ENCODE measurements at places on chromosomes 13 and 19.

DNA sequence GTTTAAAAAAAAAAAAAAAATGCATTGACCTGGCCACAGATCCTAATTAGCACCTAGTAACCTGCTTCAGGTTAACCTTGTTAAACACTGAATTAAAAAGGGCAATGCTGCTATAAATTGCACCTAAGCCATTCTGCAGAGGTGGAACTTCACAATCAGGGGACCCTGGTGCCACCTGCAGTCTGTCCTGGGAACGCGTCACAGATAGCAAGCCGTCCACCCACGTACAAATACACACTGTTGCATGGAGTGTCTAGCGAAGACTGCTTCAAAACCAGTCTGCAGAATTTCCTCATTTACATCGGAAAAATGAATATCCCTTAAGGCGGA lies 169.3 kb downstream of the COL4A1 start:
- DNase-seq, result no peak

DNA sequence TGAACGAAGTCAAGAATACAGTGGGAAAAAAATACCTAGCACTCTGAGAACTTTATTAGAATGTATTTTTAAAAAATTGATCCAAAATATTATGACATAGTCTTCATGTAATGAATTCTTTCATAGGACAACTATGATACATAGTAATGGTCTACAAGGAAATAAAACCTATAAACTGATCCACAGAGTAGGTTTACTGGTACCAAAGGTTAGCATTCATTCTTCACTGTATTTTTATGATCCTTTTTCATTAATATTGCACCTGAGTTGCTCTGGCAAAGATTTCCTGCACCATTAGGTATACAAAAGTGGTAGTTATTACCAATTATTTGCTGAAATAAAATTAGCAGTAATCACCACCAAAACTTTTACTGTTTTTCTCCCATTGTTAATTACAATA lies 4.2 kb downstream of the NEK3 start:
- DNase-seq, result no peak

DNA sequence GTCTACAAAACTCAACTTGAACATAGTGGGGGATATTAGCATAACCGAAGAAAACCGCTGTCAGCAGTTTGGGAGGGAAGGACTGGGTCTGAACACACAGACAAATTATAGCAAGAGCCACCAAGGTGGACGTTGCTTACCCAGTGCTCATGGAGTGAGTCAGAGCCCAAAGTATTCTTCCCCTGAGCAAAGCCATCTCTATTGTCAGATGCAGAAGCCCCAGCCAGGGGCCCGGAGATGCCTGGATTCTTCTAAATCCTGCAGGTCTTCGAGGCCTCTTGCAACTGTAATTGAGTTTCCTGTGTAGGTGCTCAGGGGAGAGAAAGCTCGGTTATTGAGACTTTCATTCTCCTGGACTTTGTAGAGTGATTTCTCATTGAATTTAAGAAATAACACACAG lies 384.5 kb downstream of the IRS2 start:
- no peak for DNase-seq

GRCh38 chr13:47901441-47901840 lies 99.6 kb downstream of the SUCLA2 start:
- no peak for DNase-seq

DNA sequence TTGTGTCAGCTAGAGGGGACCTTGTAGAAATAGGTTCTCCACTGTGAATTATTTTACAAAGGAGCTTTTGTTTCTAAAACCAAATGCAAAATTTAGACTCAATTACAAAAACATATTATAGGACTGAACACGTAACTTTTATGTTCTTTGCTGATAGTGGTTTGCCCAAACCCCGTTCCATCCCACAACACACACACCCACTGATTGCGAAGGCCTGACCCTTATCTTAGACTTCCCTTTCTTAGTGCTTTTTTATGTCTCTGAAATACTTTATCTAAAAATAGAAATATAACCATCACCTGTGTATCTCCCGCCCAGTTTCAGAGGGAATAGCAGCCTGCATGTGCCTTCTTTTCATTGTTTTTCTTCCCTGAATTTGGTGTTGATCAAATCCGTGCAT lies 13.0 kb downstream of the CCNA1 start:
- DNase-seq, result no peak

DNA sequence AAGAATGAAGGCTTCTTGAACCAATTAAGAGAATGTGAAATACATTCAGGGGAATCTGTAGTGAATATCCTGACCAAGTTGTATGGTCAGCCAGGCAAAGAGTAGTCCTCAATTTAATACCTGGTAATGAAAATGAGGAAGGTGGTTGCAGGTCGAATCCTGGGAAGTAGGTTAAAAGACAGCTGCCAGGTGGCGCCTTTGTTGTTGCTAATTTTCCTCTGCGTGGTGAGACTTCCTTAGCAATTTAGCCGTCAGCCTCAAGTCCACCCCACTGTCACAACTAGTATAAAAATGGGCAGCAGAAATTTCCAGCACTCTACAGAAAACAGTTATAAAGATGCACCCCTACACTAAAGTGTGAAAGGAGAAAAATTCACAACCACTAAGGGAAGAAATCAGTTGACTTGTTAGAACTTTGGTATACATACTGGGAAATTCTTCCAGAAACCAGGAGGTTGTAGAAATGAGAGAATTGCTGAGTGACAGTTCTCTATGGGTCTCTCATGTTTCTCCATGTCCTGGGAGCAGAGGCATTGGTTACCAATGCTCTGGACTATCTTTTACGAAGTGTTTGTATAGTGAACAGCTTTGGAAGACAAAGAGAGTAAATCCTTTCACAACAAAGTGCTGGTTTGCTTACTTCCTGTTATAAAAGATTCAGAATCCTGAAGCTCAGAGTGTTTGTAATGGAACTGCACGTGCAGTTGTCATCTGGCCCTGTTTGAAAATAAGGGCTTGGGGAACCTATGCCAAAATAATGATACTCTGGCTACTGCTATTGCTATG lies 235.9 kb downstream of the NHLRC3 start:
- no peak for DNase-seq

DNA sequence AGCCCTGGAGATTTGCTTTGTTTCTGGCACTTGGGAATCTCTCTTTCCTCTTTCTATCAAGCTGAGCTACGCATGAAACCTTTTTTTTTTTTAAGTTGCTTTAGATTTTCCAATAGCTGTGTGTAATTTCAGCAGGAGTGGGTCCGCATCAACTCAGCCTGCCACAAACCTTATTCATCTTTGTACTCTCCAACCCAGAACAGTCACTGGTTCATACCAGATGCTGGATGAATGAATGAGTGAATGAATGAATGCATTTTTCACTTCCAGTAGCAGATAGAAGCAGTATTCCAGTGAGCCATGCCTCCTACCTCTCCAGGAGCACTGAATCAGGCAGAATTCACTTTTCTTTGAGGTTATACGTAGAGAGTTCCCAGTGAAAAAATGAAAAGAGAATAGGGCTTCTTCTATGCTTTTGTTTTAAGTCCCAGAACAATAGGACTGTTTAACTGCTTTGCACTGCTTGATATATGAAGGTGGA lies 221.1 kb downstream of the TM9SF2 start:
- no peak for DNase-seq

DNA sequence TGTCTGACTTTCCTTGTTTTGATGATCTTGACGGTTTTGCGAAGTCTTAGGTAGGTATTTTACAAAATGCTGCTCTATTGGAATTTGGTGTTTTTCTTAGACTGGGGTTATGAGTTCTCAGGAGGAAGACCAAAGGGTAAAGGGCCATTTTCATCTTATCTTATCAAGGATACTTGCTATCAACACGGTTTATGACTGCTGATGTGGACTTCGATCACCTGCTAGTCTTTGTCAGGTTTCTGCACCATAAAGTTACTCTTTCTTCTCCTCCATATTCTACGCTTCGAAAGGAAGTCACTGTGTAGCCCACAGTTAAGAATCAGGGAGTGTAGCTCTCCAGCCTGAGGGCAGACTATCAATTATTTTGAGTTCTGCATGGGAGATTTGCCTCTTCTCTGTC lies 7.4 kb upstream of the CEBPG start:
- DNase-seq, result no peak

Measured in esophagus squamous epithelium (tissue), 5 donors.